ENCODE measurements at places on chromosomes 16 and 17. TPM values are rescaled to one million over a fixed set of nuclear protein-coding genes. Genes with fewer than 3 reads are reported as not detected.
A peak's percentile ranks its signal among the peaks of the same experiment; 100 is the strongest.

GRCh38 chr16:11824362-11824761, 27.0 kb downstream of the RSL1D1 start:
- DNase-seq, result no peak
- no peaks in the 10 kb centered on the region for H3K36me3 ChIP-seq

GRCh38 chr17:59534583-59534982, 30.8 kb upstream of the DHX40 start:
- 0 out of 2 replicates have a peak, but pooled peaks cover 7% of the 10 kb centered on the region for H3K27me3 ChIP-seq
- H3K36me3 ChIP-seq, result no peaks in the 10 kb centered on the region
- H3K27ac ChIP-seq, result no peak overlapping the region
- no peaks in the 10 kb centered on the region for H3K4me1 ChIP-seq
- no peak overlapping the region for H3K4me3 ChIP-seq
- no peak for DNase-seq

DNA sequence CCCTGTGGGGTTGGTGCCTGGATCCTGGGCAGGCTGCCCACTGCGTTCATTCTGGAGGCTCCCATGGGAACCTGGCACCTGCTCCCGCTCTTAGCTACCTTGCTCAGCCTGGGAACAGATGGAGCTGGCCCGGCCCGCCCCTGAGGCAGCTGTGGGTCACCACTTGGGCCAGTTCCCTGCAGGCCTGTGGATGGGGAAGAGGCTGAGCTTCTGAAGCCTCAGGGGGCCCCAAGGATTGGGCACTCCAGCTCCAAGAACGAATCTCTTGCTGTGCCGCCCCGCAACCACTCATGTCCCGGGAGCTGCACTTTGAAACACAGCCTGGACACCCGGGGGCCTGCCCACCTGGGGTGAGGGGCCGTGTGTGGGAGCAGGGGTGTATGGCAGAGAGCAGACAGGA, 37.7 kb downstream of the BAHCC1 start:
- no peak overlapping the region for H3K4me3 ChIP-seq
- no peak for DNase-seq
- H3K27me3 ChIP-seq, result no peaks in the 10 kb centered on the region
- H3K36me3 ChIP-seq, result no peaks in the 10 kb centered on the region
- no peak overlapping the region for H3K27ac ChIP-seq
- peaks cover 47% of the 10 kb centered on the region for H3K4me1 ChIP-seq

DNA sequence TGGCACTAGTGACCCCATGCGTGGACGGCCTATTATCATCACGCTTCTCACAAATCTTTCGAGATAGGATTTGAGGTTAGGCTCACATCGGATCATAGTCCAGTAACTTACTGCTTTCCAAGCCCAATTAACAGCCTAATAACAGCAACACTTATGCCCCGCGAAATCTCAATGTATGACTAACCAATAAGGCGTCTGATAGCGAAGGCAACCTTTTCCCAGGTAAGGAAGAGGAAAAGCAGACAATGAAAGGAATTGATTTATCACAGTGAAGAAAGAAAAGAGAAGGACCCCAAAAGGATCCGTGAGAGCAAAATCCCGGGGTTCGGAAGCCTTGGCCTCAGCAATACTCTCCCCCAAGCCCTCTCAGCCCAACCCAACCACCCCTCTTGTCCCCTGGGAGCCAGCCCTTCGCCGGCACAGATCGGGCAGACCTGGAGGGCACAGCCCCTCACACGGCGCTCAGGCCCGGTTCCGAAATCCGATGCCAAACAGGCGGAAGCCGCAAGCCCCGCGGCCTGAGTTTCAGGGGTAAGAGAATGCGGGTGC, 534 bp downstream of the GPATCH8 start:
- H3K4me1 ChIP-seq, result peaks cover 12% of the 10 kb centered on the region
- peak; percentile 61 for DNase-seq
- H3K27me3 ChIP-seq, result no peaks in the 10 kb centered on the region
- H3K27ac ChIP-seq, result peak overlapping the region; percentile 77
- peaks cover 16% of the 10 kb centered on the region for H3K36me3 ChIP-seq

GRCh38 chr17:28267720-28268609, 51.0 kb upstream of the TMEM97 start:
- no peak overlapping the region for H3K4me3 ChIP-seq
- H3K36me3 ChIP-seq, result no peaks in the 10 kb centered on the region
- no peaks in the 10 kb centered on the region for H3K27me3 ChIP-seq
- peaks cover 6% of the 10 kb centered on the region for H3K4me1 ChIP-seq

Gene TTLL6
- total RNA-seq, result not detected

Gene ZFPM1
- total RNA-seq, result 0.92 TPM
